ENCODE measurements at places on chromosomes 12 and 14. TPM values are rescaled to one million over a fixed set of nuclear protein-coding genes. Genes with fewer than 3 reads are reported as not detected.

The TPH2 gene
- total RNA-seq: not detected

The NTS gene
- total RNA-seq: not detected

The M6PR gene
- 204 TPM for total RNA-seq

The MSRB3 gene
- not detected for total RNA-seq

The FZD10 gene
- total RNA-seq: not detected

The SERPINA9 gene
- total RNA-seq: not detected

The PIWIL1 gene
- total RNA-seq: not detected

The KRT75 gene
- not detected for total RNA-seq

The SLC25A21 gene
- not detected for total RNA-seq

The TMEM52B gene
- not detected for total RNA-seq

The CKB gene
- 9.4 TPM for total RNA-seq

The ITPR2 gene
- total RNA-seq: 44.6 TPM

The TAS2R9 gene
- total RNA-seq: not detected

The IL31 gene
- 0.87 TPM for total RNA-seq

The AICDA gene
- total RNA-seq: not detected

All from activated naive CD4-positive, alpha-beta T cell treated with anti-CD3 and anti-CD28 coated beads, Interleukin-2, amount 50 U/mL, for 72 hours (primary cell).